Bone marrow (tissue), 2 donors: ENCODE measurements at places on chromosomes 13 and 19.

DNA sequence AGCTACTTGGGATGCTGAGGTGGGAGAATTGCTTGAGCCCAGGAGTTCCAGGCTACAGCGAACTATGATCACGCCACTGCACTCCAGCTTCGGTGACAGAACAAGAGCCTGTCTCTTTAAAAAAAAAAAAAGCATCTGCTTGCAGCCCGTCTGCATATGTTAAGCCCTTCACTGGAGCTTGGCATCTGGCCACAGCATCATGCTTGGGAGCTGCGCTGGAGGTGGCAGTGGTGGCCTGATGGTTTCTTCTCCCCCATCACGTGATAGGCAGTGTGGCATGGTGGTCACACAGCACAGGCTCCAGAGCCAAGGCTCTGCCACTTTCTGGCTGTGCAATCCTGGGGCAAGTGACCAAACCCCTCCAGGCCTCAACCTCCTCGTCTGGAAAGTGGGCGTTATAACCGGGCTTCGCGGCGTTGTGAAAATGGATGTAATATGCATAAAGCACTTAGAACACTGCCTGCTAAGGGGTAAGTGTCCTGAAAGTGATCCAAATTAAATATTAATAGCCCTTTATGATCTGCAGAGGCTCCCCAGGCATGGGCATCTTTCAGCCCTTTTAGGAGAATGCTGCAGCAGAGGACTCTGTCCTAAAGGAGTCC lies 24.4 kb downstream of the MARK4 start:
- DNase-seq, result no peak

DNA sequence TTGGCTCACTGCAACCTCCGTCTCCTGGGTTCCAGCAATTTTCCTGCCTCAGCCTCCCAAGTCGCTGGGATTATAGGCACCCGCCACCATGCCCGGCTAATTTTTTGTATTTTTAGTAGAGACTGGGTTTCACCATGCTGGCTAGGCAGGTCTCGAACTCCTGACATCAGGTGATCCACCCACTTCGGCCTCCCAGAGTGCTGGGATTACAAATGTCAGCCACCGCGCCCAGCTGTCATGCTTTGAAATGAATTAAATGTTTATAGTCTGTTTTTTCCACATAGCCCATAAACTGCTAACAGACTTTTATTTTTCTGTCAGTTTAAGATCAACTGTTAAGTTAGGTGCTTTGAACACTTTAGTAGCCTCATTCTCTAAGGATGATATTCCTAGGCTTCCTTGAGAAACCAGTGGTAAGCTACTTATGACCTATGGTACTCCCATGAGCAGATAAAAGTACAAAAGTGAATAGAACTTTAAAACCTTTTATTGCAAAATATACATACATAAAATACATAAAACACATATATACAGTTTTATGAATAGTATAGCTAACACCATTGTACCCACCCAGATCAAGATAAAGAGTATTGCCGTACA lies 13.6 kb downstream of the TPP2 start:
- no peak for DNase-seq

DNA sequence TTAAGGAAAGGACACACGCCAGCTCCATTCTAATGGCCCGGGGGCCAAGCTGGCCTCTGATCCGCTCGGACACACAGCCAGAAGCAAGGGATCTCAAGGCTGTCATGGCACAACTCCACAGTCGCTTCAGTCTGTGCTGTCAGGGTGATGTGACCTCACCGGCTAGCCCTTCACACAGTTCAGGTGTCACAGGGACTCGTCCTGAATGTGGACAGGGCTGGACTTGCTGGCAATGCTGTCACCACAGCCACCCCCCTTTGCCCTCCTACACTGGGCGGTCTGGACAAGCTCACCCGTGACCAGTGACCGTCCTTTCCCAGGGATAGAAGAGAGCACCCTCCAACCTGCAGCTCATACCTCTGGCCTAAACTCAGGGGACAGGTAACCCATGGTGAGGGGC lies 15.2 kb downstream of the SUGP1 start:
- DNase-seq, result no peak

- no peak for DNase-seq
These were observed 5.2 kb downstream of the TLE6 start for GRCh38 chr19:2982561-2982960.

- no peak for DNase-seq
These were observed 9.6 kb downstream of the LGI4 start for GRCh38 chr19:35125270-35125717.

DNA sequence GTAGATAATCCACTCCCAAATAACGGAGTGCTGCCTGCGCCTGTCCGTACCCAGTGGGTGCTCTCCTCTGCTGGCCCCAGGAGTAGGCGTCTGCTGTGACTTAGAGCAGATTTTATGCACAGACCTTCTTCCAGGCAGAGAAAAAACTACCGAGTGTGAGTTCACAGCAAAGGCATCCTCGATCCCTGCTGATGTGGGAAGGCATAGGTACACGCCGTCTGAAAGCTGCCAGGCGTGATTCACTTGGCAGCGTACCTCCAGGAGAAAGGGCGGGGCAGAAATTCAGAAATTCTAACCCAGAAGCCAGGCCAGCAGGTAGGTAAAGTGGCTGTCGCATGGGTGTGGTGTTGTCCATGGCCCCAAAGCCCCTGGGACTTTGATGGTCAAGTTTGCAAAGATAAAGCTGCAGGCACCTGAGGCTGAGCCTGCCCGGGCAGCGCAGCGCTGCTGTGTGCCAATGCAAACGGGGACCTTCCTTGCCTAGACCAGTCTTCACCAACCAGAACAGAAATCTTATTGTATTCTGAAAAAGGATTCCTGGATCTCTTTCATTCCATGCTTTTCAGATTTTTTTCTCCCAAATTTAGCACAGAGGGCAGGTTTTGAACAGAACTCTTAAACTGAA lies 36.3 kb downstream of the COL4A2 start:
- no peak for DNase-seq

DNA sequence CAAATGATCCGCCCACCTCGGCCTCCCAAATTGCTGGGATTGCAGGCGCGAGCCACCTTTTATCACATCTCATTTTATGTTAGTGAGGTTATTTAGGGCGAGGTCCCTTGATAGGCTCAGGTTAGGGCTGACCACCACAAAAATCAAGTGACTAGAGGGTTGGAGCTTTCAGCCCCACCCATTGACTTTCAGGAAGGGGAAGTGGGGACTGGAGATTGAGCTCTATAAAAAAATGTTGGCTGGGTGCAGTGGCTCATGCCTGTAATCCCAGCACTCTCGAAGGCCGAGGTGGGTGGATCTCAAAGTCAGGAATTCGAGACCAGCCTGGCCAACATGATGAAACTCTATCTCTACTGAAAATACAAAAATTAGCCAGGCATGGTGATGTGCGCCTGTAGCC lies 20.1 kb downstream of the FPR3 start:
- DNase-seq, result no peak
